Suprapubic skin (tissue), 4 donors: ENCODE measurements at places on chromosomes 4 and X. TPM values are rescaled to one million over a fixed set of nuclear protein-coding genes. Genes with fewer than 3 reads are reported as not detected.

The CXorf65 gene
- total RNA-seq, result not detected

The ERCC6L gene
- total RNA-seq, result 0.68 TPM

- DNase-seq, result no peak
- H3K4me3 ChIP-seq, result no peak overlapping the region
- H3K27ac ChIP-seq, result no peak overlapping the region
- H3K36me3 ChIP-seq, result no peaks in the 10 kb centered on the region
- no peaks in the 10 kb centered on the region for H3K4me1 ChIP-seq
These were observed 14.0 kb upstream of the ZCCHC18 start for GRCh38 chrX:104098151-104098808.

- H3K4me1 ChIP-seq, result no peaks in the 10 kb centered on the region
- no peak overlapping the region for H3K4me3 ChIP-seq
- H3K27me3 ChIP-seq, result no peaks in the 10 kb centered on the region
- no peaks in the 10 kb centered on the region for H3K36me3 ChIP-seq
- no peak for DNase-seq
These were observed 643.8 kb upstream of the FTHL17 start for GRCh38 chrX:31715675-31716074.

DNA sequence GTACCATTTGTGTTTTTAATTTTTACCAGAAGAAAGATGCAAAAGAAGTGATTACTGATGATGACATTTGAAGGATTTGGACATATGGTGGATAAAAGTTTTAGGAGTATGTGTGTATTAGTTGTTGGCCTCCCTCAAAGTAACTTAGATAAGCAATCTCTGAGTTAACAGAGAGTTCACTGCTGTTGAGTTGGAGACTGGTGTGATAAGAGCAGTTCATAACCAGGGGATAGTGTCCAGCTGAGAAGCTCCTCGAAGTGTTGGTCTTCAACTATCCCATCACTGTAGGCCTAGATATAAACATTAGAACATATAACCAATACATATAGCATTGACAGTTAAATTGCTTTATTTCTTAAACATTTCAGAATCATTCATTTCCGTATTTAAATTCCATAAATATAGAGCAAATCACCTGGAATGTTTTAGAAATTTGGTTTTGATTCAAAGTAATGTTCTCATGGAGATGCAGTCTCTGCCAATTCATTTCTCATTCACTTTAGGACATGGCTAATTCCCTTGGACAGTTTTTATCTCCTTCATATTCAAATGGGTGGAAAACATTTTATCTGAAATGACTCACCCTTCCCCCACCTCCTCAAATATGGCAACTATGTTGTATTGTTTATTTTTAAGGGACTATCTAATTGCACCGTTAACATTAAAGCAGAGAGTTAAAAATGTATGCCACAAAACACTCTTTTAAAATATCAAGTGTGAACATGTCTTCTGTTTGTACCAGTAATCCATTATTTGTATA lies 136.8 kb upstream of the SLC4A4 start:
- H3K36me3 ChIP-seq, result no peaks in the 10 kb centered on the region
- no peaks in the 10 kb centered on the region for H3K4me1 ChIP-seq
- no peak for DNase-seq

- H3K4me3 ChIP-seq, result no peak overlapping the region
- no peaks in the 10 kb centered on the region for H3K4me1 ChIP-seq
- H3K27ac ChIP-seq, result no peak overlapping the region
- no peaks in the 10 kb centered on the region for H3K36me3 ChIP-seq
- DNase-seq, result no peak
These were observed 34.6 kb downstream of the PPP2R2C start for GRCh38 chr4:6437826-6438238.

DNA sequence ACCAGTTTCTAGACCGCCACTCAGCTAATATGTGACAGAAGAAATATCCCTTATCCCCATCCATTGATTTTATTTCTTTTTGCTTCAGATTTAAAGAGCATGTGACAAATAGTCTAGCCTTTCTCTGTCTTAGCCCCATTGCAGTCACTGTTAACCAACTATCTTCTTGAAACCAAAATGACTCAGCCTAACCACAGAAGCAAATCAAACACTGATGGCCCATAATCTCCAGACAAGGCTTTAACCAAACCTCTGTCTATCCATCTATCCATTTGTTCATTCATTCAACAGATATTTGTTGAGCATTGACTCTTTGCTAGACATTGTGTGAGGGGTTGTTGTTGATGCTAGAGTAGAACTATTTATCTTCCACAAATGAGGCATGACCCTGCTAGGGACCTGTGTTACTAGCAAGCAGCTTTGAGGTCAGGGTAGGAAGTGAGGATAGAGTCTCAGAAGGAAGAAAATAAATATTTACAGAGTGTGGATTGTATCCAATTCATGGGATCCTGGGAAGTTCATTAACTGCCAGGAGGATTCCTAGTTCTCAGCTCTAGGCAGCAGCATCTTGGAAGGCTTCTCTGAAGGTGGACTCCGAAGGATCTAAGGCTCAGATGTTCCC lies 22.5 kb downstream of the HNRNPH2 start:
- H3K36me3 ChIP-seq, result peaks cover 5% of the 10 kb centered on the region
- DNase-seq, result no peak
- no peaks in the 10 kb centered on the region for H3K27me3 ChIP-seq
- no peak overlapping the region for H3K27ac ChIP-seq

The SSX3 gene
- total RNA-seq, result not detected

The KCNE5 gene
- total RNA-seq, result not detected

DNA sequence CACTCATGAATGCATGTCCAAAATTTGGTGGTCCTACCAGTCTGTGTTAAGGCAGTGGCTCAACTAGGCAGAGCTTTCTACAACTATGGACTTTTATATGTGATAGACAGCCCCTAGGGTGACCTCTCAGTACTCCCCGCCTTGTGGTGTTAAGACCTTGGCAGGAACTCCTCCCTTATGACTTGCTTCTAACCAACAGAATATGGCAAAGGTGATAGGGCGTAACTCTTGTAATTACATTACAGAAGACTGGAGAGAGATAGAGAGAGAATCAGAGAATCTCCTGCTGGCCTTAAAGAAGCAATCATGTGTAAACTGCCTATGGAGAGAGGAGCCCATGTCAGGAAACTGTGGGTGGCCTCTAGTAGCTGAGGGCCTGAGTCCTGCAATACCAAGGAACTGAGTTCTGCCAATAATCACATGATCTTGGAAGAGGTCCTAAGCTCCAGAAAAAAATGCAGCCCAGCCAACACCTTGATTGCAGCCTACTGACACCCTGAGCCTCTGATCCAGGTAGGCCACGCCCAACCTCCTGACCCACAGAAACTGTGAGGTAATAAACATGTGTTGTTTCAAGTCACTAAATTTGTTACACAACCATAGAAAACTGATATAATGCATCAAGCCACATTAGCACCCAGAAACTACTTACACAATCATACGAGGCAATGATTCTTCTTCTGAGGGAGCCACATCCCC lies 68.9 kb downstream of the INPP4B start:
- H3K4me1 ChIP-seq, result peaks cover 38% of the 10 kb centered on the region
- H3K4me3 ChIP-seq, result no peak overlapping the region
- no peak for DNase-seq
- H3K27me3 ChIP-seq, result no peaks in the 10 kb centered on the region

- H3K4me1 ChIP-seq, result peaks cover 9% of the 10 kb centered on the region
- H3K36me3 ChIP-seq, result no peaks in the 10 kb centered on the region
- no peak overlapping the region for H3K4me3 ChIP-seq
- no peak overlapping the region for H3K27ac ChIP-seq
These were observed 20.5 kb upstream of the CBR4 start for GRCh38 chr4:169030562-169030982.

GRCh38 chr4:103011378-103012025 lies 8.0 kb downstream of the SLC9B1 start:
- DNase-seq, result no peak
- H3K27me3 ChIP-seq, result no peaks in the 10 kb centered on the region
- no peak overlapping the region for H3K4me3 ChIP-seq
- H3K4me1 ChIP-seq, result peaks cover 18% of the 10 kb centered on the region
- no peak overlapping the region for H3K27ac ChIP-seq
- H3K36me3 ChIP-seq, result no peaks in the 10 kb centered on the region

DNA sequence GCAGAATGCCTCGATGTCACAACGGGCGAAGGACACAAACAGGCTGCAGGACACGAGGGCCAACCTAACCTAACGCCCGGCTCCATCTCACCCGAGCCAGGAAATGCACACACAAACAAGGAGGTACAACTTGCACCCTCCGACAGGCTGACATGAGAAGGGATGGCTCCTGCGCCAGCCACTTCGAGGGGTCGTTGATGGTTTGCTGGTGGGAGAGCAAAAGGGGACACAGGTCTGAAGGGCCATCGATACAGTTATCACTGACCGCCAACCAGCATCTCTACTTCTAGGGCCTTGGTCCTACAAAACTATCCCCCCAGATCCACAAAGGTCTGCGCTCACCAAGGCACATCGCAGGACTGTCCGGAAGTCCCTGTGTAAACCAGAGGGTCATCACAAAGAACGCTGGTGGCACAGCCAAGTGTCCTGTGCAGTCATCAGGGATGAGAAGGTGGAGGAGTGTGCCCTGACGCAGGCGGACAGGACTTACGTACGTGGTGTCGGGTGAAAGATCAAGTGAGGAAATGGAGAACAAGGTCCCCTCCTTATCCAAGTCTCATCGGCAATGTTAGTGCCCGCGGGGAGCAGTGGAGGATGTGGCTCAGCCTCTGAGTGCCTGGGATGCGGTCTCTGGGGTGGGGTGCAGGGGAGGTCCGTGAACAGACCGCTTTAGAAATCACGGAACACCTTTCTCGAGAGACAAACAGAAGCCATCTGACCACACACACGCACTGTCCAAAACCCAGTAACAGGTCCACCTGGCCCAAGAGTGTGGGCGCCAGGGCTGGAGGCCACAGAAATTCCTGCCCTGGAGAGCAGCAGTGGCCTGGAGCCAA lies 7.0 kb downstream of the MXD4 start:
- H3K27ac ChIP-seq, result peak overlapping the region; percentile 56
- peak; percentile 53 for DNase-seq
